Activated CD8-positive, alpha-beta T cell treated with anti-CD3 and anti-CD28 coated beads, Interleukin-2, amount 10 ng/mL, durations not matched to agents 7 days and 5 days (primary cell): ENCODE measurements at places on chromosomes 12 and 14. TPM values are rescaled to one million over a fixed set of nuclear protein-coding genes. Genes with fewer than 3 reads are reported as not detected.

DNA sequence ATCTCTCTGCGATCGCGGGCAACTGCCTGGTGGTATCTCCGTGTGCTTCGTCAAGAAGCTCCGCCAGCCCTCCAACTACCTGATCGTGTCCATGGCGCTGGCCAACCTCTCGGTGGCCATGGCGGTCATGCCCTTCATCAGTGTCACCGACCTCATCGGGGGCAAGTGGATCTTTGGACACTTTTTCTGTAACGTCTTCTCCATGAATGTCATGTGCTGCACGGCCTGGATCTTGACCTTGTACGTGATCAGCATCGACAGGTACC is 1.6 kb upstream of the HEBP1 start:
- no peak for DNase-seq

- peak; percentile 71 for DNase-seq
Measured at GRCh38 chr12:27460471-27460978, 14.0 kb downstream of the SMCO2 start.

- DNase-seq = no peak
Measured at GRCh38 chr12:53507603-53507885, 260 bp upstream of the NPFF start.

GRCh38 chr14:53411125-53411524 is 258.0 kb upstream of the DDHD1 start:
- DNase-seq = no peak

DNA sequence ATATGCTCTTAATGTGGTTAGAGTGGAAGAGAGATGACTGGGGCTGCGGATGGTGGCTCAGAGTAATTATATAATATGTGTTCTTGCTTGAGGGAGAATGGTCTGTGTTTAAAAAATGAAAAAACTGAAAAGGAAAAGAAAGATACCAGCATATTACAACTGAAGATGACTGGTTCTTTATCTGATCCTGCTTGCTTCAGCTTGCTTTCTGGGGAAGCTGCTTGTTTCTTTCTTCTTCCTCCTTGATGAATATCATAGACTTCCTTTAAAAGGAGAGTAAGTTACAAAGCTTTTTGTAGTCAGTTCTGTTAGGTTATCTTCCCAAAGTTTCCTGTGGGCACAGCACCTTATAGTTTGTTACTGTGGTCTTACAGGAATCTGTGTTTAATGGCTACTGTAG is 210.9 kb downstream of the ERC1 start:
- no peak for DNase-seq

DNA sequence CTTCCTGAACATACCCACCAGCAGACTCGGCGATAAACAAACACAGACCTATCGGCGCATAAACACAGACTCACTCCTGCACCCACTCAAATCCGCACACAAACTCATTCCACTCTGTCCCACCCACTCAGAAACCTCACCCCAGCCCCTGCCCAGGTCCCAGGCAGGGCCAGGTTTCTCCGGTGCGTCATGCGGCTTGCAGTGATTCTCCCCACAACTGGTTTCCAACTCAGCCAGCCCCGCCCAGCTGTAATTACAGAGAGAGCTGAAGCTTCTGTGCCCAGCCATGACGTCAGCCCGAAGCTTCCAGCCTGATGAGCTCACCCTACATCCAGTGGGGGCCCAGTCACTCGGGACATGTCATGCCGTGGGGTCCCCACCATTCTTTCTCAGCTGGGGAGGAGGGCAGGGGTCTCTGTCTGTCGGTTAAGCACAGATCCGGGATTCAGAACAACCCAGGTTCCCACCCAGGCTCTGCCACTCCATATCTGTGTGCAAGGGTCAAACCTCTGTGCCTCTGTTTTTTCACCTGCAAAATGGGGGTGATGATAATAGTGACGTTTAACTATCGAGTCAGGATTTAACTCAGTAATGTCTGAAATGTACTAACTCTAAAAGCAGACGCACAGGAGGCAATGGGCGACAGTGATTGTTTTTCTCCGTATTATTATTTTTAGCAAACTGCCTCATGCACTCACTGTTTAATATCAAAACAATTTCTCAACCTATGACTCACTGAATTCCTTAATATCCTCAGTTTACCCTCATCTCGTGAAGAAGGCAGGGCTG is 2.3 kb upstream of the HSPB8 start:
- no peak for DNase-seq

WNT1 gene
- total RNA-seq = 0.81 TPM

TRHDE gene
- total RNA-seq = not detected

CFAP251 gene
- total RNA-seq = 0.70 TPM

PPP1R1A gene
- not detected for total RNA-seq

TPPP2 gene
- not detected for total RNA-seq
